ENCODE measurements at places on chromosomes 3 and 15. TPM values are rescaled to one million over a fixed set of nuclear protein-coding genes. Genes with fewer than 3 reads are reported as not detected.

Gene TMCO5A
- total RNA-seq = not detected

Gene PLCL2
- 6.5 TPM for total RNA-seq

DNA sequence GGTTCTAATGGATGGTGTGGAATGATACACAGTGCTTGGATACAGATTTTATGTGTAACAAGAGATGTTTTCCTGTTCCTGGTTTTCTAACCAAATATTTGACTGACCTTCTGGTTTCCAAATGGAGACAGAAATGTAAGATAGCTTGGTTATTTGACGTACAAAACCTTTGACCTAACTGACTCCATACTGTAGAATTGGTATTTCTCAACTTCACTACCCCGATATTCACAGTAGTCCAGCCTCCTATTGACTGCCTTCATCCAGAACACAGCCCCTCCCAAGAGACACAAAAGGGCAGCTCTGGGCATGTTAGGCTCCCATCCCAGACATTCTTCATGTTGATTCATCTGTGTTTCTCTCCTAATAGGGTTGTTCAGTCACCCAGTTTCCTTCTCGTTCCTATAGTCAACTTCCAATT is 33.4 kb downstream of the MYO1E start:
- H3K4me3 ChIP-seq = no peak overlapping the region
- no peaks in the 10 kb centered on the region for H3K4me1 ChIP-seq
- no peaks in the 10 kb centered on the region for H3K27me3 ChIP-seq
- no peaks in the 10 kb centered on the region for H3K36me3 ChIP-seq
- DNase-seq = no peak

Gene DUOXA2
- total RNA-seq = 0.17 TPM

GRCh38 chr3:17850448-17850847 is 108.0 kb upstream of the TBC1D5 start:
- no peak overlapping the region for H3K27ac ChIP-seq
- no peaks in the 10 kb centered on the region for H3K4me1 ChIP-seq
- H3K4me3 ChIP-seq = no peak overlapping the region
- DNase-seq = no peak
- no peaks in the 10 kb centered on the region for H3K27me3 ChIP-seq
- no peaks in the 10 kb centered on the region for H3K36me3 ChIP-seq

GRCh38 chr3:173652093-173652492 is 254.5 kb downstream of the NLGN1 start:
- H3K36me3 ChIP-seq = peaks cover 5% of the 10 kb centered on the region
- no peak overlapping the region for H3K4me3 ChIP-seq
- no peak for DNase-seq
- no peaks in the 10 kb centered on the region for H3K4me1 ChIP-seq
- no peaks in the 10 kb centered on the region for H3K27me3 ChIP-seq

DNA sequence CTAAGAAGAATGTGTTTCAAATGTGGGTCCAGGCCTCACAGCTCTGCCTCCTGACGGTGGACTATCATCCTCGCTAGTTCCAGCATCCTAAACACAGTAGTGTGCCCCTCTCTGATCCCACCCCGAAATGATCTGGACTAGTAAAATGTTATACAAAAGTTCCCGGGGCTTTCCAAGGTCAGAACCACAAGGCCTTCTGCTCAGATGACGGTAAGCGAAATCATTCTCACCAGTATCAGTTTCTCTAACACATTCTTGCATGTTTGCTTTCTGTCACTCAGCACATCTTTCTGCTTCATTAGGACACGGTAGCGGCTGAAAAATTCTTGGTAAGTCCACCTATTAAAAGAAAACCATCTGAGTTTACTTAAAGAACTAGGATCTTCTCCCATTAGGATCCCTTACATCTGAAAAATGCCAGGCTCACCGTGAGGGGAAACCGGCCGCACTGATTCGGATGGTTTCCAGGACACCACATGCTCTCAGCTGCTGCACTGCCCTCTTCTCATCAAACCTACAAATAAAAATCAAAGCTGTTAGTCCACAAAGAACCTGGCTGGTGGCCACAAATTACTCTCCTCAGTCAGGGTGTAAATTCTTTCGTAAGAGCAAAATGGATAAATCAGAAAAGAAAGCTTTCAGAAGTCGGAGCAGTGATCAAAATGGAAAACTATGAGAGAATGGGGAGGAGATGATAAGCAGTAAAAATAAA is 83.9 kb upstream of the MYO5C start:
- H3K27me3 ChIP-seq = no peaks in the 10 kb centered on the region
- no peak for DNase-seq
- H3K36me3 ChIP-seq = peaks cover 35% of the 10 kb centered on the region
- H3K27ac ChIP-seq = no peak overlapping the region
- H3K4me3 ChIP-seq = no peak overlapping the region

DNA sequence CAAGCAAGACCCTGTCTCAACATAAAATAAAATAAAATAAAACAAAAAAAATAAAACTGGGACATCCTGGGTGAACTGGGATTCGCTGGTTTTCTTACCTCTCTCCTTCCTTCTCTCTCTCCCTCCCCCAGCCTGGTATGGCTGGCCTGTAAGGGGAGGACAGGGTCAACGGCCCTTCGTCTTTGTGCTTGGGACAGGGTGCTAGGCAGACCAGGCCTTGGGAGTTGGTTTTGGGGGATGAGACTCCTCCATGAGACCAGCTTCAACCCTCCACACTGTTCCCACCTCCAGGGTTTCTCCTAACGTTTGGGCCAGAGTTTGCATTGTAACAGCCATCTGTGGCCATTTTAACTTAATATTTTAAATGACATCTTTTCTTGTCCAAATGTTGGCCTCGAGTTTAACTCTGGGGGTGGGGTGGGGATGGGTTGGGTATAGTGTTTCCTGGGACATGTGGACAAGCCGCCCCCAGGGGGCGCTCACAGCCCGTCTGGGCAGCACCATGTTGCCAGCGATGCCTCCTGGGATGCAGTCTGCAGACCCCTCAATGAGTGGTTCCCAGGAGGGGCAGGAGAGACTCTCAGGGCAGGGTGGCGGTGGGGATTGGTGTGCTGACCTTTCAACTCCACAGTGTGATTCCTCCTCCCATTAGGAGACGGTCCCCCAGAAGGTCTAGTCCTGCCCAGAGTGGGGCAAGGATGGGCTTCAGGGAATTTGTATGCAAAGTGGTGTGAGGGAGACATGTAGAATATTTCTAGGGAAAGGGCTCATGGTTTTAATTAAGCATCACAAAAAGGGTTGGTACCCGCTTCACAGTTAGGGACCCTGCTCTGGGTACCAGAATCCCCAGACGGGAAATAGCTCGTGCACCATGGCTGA is 37.7 kb upstream of the LCTL start:
- peaks cover 5% of the 10 kb centered on the region for H3K27me3 ChIP-seq
- H3K4me1 ChIP-seq = peaks cover 5% of the 10 kb centered on the region
- peak; percentile 79 for DNase-seq

GRCh38 chr3:17367171-17367570 is 375.3 kb downstream of the TBC1D5 start:
- no peak overlapping the region for H3K4me3 ChIP-seq
- no peak for DNase-seq
- H3K27me3 ChIP-seq = no peaks in the 10 kb centered on the region
- H3K36me3 ChIP-seq = no peaks in the 10 kb centered on the region
- H3K4me1 ChIP-seq = no peaks in the 10 kb centered on the region

DNA sequence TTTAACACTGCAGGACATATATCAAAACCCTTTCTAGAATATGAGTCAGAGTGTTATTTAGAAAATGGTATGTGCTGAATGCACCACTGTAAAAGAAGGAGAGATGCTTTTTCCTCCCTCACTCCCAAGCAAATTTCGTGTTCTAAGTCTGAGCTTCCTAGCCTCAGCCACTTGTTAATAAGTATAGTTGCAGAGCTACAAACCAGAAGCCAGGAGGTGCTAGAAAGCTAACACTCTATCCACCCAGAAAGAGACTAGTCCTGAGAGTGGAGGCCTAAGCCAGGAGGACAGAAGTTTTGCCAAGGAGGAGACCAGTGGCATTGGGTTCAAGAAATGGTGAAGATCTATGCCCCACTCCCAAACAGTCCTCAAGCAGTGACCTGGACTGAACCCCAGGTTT is 40.5 kb upstream of the GYG1 start:
- no peaks in the 10 kb centered on the region for H3K36me3 ChIP-seq
- H3K27ac ChIP-seq = no peak overlapping the region
- H3K4me3 ChIP-seq = no peak overlapping the region
- H3K4me1 ChIP-seq = peaks cover 12% of the 10 kb centered on the region
- no peak for DNase-seq

DNA sequence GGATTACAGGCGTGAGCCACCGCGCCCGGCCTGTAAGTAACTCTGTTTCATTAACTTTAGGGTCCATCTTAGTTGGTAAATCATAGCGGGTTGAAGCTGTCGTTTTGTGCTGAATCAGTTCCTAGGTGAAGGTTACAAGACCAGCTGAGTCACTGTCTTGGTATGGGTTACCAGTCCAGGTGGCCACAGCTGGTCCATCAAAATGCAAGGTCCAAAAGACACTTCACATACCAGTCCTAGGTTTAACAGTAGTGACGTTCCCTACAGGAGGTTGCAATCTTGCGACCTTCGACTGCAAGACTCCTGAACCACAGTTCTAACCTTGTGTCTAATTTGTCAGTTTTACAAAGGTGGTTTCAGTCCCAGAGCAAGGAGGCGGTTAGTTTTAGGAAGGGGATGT is 160.1 kb upstream of the ATP10A start:
- H3K27ac ChIP-seq = peak overlapping the region; percentile 21
- no peak for DNase-seq
- peaks cover 12% of the 10 kb centered on the region for H3K4me1 ChIP-seq
- H3K27me3 ChIP-seq = no peaks in the 10 kb centered on the region
- no peak overlapping the region for H3K4me3 ChIP-seq

- H3K27ac ChIP-seq = no peak overlapping the region
- no peak for DNase-seq
- H3K4me1 ChIP-seq = peaks cover 9% of the 10 kb centered on the region
- H3K36me3 ChIP-seq = no peaks in the 10 kb centered on the region
- peaks cover 4% of the 10 kb centered on the region for H3K27me3 ChIP-seq
- no peak overlapping the region for H3K4me3 ChIP-seq
Measured at GRCh38 chr15:39804026-39804425, 21.4 kb upstream of the FSIP1 start.

Gene THBS1
- 51.7 TPM for total RNA-seq

Gene SLC51B
- 1.2 TPM for total RNA-seq

Gene GRIP2
- total RNA-seq = 2.7 TPM

Gene TMOD2
- 8.3 TPM for total RNA-seq

Gene ILDR1
- 6.4 TPM for total RNA-seq

Gene ERICH6
- not detected for total RNA-seq

Gene SGO1
- 18.8 TPM for total RNA-seq

Gene PCOLCE2
- total RNA-seq = 1.0 TPM

GRCh38 chr3:143795874-143796273 is 52.4 kb downstream of the SLC9A9 start:
- no peaks in the 10 kb centered on the region for H3K27me3 ChIP-seq
- no peaks in the 10 kb centered on the region for H3K36me3 ChIP-seq
- H3K27ac ChIP-seq = no peak overlapping the region
- H3K4me3 ChIP-seq = no peak overlapping the region
- no peak for DNase-seq

GRCh38 chr15:96716478-96716877 is 386.0 kb downstream of the NR2F2 start:
- no peaks in the 10 kb centered on the region for H3K36me3 ChIP-seq
- peaks cover 4% of the 10 kb centered on the region for H3K4me1 ChIP-seq
- DNase-seq = no peak

DNA sequence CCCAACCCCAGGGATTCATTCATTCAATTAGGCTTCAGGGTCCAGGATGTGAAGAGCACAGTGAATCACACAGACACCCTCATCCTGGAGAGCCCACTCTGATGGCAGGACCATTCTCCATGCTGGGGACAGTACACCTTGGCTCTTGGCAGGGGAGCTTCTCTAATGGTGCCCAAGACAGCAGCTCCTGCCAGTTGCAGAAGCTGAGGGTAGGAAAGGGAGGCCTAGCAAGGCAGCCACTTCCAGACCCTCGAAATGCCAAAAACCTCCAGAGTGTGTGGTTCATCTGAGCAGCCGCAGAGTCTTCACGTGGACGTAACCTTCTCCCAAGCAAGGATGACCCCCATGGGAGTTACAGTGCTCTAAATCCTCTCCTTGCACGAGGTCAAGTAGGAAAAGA is 186.2 kb downstream of the XXYLT1 start:
- H3K36me3 ChIP-seq = no peaks in the 10 kb centered on the region
- H3K27me3 ChIP-seq = no peaks in the 10 kb centered on the region
- DNase-seq = no peak
- peaks cover 39% of the 10 kb centered on the region for H3K4me1 ChIP-seq

DNA sequence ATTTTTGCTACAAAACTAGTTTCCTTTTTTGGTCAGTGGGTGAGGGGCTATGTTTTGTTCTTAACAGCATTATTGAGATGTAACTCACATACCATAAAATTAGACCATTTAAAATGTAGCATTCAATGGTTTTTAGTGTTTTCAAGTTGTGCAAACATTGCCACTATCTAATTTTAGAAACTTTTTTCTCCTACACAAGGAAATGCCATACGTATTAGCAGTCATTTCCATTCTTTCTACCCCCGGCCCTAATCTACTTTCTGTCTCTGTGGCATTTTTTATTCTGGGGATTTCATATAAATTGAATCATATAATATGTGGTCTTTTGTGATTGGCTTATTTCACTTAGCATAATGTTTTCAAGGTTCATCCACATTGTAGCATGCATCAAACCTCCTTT is 55.0 kb upstream of the TIPARP start:
- no peaks in the 10 kb centered on the region for H3K27me3 ChIP-seq
- H3K27ac ChIP-seq = no peak overlapping the region
- peaks cover 9% of the 10 kb centered on the region for H3K4me1 ChIP-seq
- no peaks in the 10 kb centered on the region for H3K36me3 ChIP-seq

Gene CDHR4
- total RNA-seq = not detected

DNA sequence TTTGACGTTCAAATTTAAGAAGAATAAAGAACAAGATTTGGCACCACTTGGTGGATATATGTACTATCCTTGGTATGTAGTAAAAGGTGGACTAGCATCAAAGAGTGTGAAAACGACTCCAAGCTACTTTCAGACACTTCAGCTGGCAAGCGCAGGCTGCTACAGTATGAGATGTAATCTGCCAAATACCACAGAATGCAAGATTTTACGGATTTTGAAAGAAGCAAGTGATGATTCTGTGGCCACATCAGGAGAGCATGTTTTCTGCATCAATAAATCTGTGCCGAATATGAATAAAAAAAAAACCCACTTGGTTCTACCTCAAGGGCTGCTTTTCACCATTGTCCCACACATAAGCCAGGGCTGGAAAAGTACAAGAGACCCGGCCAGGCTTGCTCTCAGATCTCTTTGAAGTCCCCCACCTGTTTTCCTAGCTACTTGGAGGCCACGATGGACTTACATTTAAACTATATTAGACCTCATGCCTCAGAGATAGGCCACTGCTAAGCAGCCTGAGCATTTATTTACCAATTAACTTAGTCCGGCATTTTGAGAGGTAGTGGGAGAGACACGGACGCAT is 37.4 kb downstream of the MYO1E start:
- H3K27ac ChIP-seq = no peak overlapping the region
- no peak for DNase-seq
- H3K4me3 ChIP-seq = no peak overlapping the region
- no peaks in the 10 kb centered on the region for H3K36me3 ChIP-seq
- no peaks in the 10 kb centered on the region for H3K27me3 ChIP-seq
- H3K4me1 ChIP-seq = peaks cover under 1% of the 10 kb centered on the region

Measured in type B pancreatic cell (in vitro differentiated cells).